ENCODE measurements at places on chromosomes 7 and 10. TPM values are rescaled to one million over a fixed set of nuclear protein-coding genes. Genes with fewer than 3 reads are reported as not detected.

DNA sequence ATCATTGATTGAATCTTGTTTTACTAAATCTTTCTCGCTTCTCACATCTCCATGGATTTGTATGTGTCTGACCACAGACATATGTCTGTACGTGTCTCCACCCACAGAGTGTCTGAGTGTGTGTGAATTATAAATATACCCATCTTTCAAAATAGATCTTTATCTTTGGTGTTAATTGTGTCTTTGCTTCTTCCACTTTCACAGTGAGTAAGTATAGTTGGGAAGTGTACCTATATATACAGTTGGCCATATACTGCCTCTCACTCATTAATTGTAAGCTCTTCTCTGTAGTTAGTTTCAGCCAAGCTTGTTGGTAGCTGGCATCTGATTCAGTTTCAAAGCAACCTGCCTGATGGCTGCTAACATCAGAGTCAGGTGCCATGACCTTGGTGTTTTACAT lies 18.4 kb downstream of the EEPD1 start:
- H3K4me3 ChIP-seq, result no peak overlapping the region
- H3K27me3 ChIP-seq, result no peaks in the 10 kb centered on the region
- no peak overlapping the region for H3K27ac ChIP-seq
- H3K36me3 ChIP-seq, result no peaks in the 10 kb centered on the region
- DNase-seq, result no peak
- peaks cover 5% of the 10 kb centered on the region for H3K4me1 ChIP-seq

- peaks cover 14% of the 10 kb centered on the region for H3K36me3 ChIP-seq
- no peak for DNase-seq
- no peaks in the 10 kb centered on the region for H3K4me1 ChIP-seq
- H3K27me3 ChIP-seq, result no peaks in the 10 kb centered on the region
- H3K4me3 ChIP-seq, result no peak overlapping the region
Measured at GRCh38 chr10:121910673-121911420, 17.0 kb downstream of the ATE1 start.

- H3K4me1 ChIP-seq, result peaks cover 20% of the 10 kb centered on the region
- H3K36me3 ChIP-seq, result no peaks in the 10 kb centered on the region
- H3K4me3 ChIP-seq, result no peak overlapping the region
- DNase-seq, result no peak
Measured at GRCh38 chr7:122306320-122307227, 2.0 kb upstream of the FEZF1 start.

- no peak overlapping the region for H3K4me3 ChIP-seq
- H3K27ac ChIP-seq, result peak overlapping the region; percentile 80
- H3K36me3 ChIP-seq, result no peaks in the 10 kb centered on the region
- DNase-seq, result no peak
Measured at GRCh38 chr7:102836191-102836919, 76.4 kb upstream of the LRRC17 start.

DNA sequence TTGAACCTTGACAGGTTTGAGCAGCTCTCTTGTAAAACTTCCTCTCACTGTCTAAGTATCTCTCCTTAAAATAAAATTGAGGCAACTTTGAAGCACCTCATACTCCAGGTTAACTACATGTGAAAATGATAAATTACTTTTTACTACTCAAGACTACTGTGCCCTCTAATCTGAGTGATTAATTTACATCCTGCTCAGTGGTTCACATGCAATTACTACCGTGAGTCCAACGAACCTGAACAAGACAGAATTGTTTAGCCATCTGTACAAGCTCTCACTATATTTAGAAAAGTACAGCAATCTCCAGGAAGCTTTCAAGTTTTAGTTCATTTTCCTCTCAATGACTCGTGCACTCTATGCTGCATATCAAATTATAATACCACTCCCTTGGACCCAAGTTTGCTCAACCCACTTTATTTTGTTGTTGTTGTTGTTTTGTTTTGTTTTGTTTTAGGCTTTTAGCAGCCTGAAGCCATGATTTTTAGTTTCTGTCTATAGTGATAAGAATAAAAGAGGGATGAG lies 21.2 kb downstream of the PDE1C start:
- H3K4me3 ChIP-seq, result no peak overlapping the region
- H3K27ac ChIP-seq, result no peak overlapping the region
- H3K36me3 ChIP-seq, result no peaks in the 10 kb centered on the region
- H3K4me1 ChIP-seq, result no peaks in the 10 kb centered on the region

DNA sequence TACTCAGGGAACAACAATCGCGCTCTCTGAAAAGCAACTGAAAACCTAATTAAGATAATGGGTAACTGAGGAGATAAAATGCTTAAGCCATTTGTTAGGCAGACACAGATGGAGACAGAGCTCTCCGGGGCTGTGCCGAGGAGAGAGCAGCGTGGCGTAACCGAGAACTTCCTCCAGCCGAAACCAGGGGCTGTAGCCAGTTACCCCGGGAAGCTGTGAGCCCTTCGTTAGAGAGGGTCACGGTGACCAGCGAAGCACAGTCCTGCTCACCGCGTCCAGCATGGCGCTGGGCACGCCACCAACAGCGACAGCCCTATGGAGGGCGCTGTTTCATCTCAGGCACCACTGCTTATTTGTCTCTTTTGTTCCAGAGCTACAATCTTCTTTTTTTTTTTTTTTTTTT lies 16.1 kb downstream of the PAPOLB start:
- no peaks in the 10 kb centered on the region for H3K4me1 ChIP-seq
- no peaks in the 10 kb centered on the region for H3K36me3 ChIP-seq
- H3K27ac ChIP-seq, result no peak overlapping the region
- DNase-seq, result no peak

- H3K4me3 ChIP-seq, result no peak overlapping the region
- DNase-seq, result no peak
- no peaks in the 10 kb centered on the region for H3K27me3 ChIP-seq
- H3K4me1 ChIP-seq, result no peaks in the 10 kb centered on the region
Measured at GRCh38 chr10:36437367-36437766, 688.0 kb upstream of the ANKRD30A start.

DNA sequence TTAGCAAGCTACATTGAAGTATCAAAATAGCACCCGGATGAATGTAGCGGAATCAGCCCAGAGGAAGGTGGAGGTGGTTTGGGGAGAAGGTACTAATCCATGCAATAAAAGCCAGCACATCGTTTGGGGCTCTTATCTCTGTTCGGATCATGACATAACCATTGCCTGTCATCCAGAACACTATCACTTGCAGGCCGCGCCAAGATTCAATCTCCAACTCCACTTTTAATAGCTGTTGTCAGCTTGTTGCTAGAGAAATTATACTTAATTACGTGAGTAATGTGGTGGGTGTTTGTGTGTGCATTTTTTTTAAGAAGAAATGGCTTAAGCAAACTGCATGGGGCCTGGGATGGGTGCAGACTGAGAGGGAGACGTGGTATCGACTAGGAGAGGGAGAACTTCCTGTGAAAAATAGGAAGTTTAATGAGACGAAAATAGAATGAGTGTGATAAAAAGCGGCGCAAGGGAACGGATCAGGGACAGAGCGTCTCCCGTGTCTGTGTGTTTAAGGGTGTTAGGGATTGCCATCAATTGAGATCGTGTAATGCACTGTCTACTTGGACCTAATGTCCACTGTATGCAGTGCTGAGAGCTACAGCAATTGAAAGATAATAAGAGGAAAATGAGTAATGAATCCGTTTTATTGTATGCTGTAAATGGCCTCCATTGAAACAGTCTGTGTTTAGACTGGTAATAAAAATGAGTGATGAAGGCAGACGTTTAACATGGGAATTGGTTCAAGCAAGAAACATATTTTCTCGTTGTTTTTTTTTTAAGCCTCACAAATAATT lies 27.6 kb upstream of the SFMBT2 start:
- H3K27ac ChIP-seq, result no peak overlapping the region
- H3K4me1 ChIP-seq, result no peaks in the 10 kb centered on the region
- no peak for DNase-seq
- H3K4me3 ChIP-seq, result no peak overlapping the region
- no peaks in the 10 kb centered on the region for H3K27me3 ChIP-seq

DNA sequence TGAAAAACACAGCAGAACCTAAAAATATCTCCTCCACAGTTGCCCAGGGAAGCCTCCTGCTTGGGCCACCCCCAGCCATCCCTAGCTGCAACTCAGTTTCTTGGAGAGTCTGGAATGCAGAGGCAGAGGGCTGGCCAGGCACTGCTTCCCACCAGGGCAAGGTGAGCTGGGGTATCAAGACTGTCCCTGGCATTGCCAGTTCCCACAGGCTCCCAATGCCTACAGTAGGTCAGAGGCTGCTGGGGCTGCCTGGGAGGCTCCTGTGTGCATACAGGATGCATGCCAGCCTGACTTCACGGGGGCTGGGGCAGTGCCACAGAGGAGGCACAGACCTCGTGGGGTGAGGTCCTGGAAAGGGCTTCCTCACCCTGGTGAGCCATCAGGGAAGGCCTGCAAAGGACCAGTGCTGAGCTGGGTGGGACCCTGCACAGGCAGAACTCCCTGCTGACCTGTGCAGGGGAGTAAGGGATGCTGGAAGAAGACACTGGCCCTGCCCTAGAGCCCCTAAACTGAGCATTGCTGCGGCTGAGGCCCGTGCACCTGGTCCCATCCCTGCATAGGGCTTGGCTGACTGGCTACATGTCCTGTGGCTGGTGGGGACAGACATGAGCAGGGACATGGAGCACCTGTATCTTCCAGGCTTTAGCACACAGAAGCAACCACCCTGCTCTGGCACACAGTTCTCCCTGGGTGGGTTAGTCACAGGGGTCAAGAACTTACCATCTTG lies 121.9 kb upstream of the RET start:
- no peaks in the 10 kb centered on the region for H3K36me3 ChIP-seq
- no peak overlapping the region for H3K4me3 ChIP-seq
- H3K27me3 ChIP-seq, result no peaks in the 10 kb centered on the region
- H3K27ac ChIP-seq, result no peak overlapping the region

GRCh38 chr7:3710122-3710521 lies 409.1 kb downstream of the SDK1 start:
- no peak for DNase-seq
- no peaks in the 10 kb centered on the region for H3K27me3 ChIP-seq

DNA sequence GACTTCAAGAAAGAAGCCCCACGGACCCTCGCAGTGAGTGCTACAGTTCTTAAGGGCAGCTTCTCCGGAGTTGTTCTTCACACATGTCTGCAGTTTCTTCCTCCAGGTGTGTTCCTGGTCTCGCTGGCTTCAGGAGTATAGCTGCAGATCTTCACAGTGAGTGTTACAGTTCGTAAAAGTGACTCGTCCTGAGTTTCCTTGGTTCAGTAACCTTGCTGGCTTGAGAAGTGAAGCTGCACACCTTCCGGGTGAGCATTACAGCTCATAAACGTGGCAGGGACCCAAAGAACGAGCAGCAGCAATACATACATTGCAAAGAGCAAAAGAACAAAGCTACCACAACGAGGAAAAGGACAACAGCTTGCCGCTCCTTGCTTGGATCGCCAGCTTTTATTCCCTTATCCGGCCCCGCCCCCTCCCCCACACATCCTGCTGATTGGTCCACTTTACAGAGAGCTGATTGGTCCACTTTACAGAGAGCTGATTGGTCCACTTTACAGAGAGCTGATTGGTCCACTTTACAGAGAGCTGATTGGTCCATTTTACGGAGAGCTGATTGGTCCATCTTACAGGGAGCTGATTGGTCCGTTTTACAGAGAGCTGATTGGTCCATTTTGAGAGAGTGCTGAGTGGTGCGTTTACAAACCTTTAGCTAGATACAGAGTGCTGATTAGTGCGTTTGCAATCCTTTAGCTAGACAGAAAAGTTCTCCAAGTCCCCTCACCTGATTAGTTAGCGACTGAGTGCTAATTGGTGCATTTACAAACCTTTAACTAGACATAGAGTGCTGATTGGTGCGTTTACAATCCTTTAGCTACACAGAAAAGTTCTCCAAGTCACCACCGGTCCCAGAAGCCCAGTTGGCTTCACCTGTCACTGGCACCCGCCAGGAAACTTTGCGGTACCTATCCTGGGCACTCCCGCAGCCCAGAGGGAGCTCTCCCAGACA lies 165.3 kb downstream of the AGMO start:
- H3K4me3 ChIP-seq, result no peak overlapping the region
- no peak overlapping the region for H3K27ac ChIP-seq
- no peak for DNase-seq
- H3K4me1 ChIP-seq, result no peaks in the 10 kb centered on the region
- H3K36me3 ChIP-seq, result no peaks in the 10 kb centered on the region
- H3K27me3 ChIP-seq, result no peaks in the 10 kb centered on the region

The SEMA3C gene
- total RNA-seq, result 16.6 TPM

GRCh38 chr7:101133621-101134398 lies 6.9 kb downstream of the SERPINE1 start:
- H3K27ac ChIP-seq, result no peak overlapping the region
- DNase-seq, result no peak
- H3K4me3 ChIP-seq, result no peak overlapping the region

GRCh38 chr10:125554016-125554703 lies 128.8 kb downstream of the TEX36 start:
- no peak overlapping the region for H3K4me3 ChIP-seq
- no peaks in the 10 kb centered on the region for H3K27me3 ChIP-seq
- no peaks in the 10 kb centered on the region for H3K4me1 ChIP-seq
- H3K36me3 ChIP-seq, result no peaks in the 10 kb centered on the region

DNA sequence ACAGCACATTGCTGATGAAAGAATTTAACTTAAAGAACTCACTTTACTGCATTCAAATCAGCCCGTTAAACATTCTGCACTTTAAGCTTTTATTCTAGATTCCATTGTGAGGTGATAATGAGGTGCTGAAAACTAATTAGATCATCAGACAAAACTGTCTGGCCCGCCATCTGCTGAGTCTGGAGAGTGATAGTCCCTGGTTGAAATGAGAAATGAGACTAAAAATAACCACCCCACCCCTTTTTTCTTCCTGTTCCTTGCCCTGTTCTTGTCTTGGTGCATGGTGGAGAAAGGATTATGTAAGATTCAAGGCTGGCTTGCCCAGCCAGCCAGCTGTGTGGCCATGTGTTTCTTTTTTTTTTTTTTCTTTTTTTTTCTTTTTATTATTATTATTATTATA lies 277.0 kb upstream of the COBL start:
- no peaks in the 10 kb centered on the region for H3K36me3 ChIP-seq
- no peaks in the 10 kb centered on the region for H3K4me1 ChIP-seq
- DNase-seq, result no peak
- no peak overlapping the region for H3K27ac ChIP-seq
- H3K4me3 ChIP-seq, result no peak overlapping the region

GRCh38 chr7:73770002-73770859 lies at the start of gene CLDN3:
Gene CLDN3 (minus strand): TSS chr7:73770270. CDS start chr7:73770049, 221 bp downstream.
- H3K4me3 ChIP-seq, result peak within 1 kb of the TSS; percentile 25
- peaks cover 13% of the 10 kb centered on the region for H3K27me3 ChIP-seq
- H3K4me1 ChIP-seq, result no peaks in the 10 kb centered on the region
- H3K36me3 ChIP-seq, result no peaks in the 10 kb centered on the region
- no peak for DNase-seq
